Smooth muscle cell of the umbilical artery (primary cell): ENCODE measurements at places on chromosomes 2 and 18. TPM values are rescaled to one million over a fixed set of nuclear protein-coding genes. Genes with fewer than 3 reads are reported as not detected.

IL36RN gene
- total RNA-seq, result not detected in 2 replicates

TEKT4 gene
- total RNA-seq, result not detected in 2 replicates

DCDC2C gene
- not detected in 2 replicates for total RNA-seq

VWC2L gene
- not detected in 2 replicates for total RNA-seq

C2orf66 gene
- total RNA-seq, result 0.28 and 0.30 TPM in 2 replicates
